G401 (cell line): ENCODE measurements at places on chromosomes 16 and 17. TPM values are rescaled to one million over a fixed set of nuclear protein-coding genes. Genes with fewer than 3 reads are reported as not detected.

DLX3 gene
- total RNA-seq = 6.3 and 11.2 TPM in 2 replicates

AXIN1 gene
- total RNA-seq = 45.5 and 46.3 TPM in 2 replicates

ZP2 gene
- not detected in 2 replicates for total RNA-seq

CDRT15L2 gene
- total RNA-seq = not detected in 2 replicates

ZNF764 gene
- total RNA-seq = 5.3 and 9.5 TPM in 2 replicates

TNFRSF13B gene
- not detected in 2 replicates for total RNA-seq

PRRT2 gene
- total RNA-seq = 4.7 and 6.2 TPM in 2 replicates

NPB gene
- total RNA-seq = 0.41 and 0.74 TPM in 2 replicates

ZNF286A gene
- total RNA-seq = 24.3 and 56.3 TPM in 2 replicates

GRCh38 chr17:38749223-38750043 lies 1.3 kb upstream of the PCGF2 start:
- peak; percentile 85 for DNase-seq

DNA sequence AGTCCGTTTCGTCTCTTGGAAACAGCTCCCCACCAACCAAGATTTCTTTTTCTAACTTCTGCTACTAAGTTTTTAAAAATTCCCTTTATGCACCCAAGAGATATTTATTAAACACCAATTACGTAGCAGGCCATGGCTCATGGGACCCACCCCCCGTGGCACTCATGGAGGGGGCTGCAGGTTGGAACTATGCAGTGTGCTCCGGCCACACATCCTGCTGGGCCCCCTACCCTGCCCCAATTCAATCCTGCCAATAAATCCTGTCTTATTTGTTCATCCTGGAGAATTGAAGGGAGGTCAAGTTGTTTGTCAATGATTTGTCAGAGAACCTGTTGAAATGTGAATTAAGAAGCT lies 48.2 kb downstream of the IL21R start:
- DNase-seq = no peak

GRCh38 chr16:6864671-6865070 lies 468.0 kb upstream of the RBFOX1 start:
- DNase-seq = no peak

DNA sequence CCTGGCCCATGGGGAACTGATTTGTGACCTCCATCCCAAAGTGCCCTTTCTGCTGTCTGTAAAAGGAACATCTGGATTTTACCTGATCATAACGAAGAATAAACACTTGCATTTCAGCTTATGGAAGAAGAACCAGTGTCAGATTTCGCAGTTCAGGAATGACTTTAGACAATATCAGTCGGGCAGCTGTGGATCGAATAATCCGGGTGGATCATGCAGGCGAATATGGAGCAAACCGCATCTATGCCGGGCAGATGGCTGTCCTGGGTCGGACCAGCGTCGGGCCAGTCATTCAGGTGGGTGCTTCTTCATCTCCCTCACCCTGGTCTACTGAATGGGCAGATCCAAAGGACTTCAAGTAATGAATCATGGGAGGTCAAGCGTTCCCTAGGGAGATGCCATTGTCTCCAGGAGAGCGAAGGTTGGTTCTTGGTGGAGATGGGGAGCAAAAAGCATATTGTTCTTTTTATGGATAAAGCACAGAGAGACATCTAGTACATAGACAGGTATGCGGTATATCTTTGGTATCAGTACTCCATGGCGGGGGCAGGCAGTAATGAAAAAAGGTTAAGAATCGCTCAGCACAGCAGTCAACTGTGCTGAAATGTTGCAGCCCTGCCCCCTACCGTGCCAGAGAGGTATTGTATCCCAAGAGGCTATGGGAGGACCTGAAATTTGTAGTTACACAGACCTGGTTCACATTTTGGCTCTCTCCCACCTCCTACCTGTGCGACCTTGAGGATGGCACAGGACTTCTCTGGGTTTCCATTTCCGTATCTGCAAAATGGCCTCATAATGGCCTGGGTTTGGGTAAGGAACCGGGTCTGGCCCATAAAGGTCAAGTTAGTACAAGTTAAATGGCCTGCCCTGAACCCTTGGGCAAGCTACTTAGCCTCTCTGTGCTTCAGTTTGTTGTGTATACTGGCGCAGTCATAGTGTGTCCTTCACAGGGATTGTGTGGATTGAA lies 4.7 kb downstream of the COQ7 start:
- DNase-seq = peak; percentile 65

- DNase-seq = peak; percentile 91
These were observed 1.2 kb upstream of the TLCD3B start for GRCh38 chr16:30032083-30032819.

- DNase-seq = no peak
These were observed 70.3 kb downstream of the CMC2 start for GRCh38 chr16:80936410-80936809.

DNA sequence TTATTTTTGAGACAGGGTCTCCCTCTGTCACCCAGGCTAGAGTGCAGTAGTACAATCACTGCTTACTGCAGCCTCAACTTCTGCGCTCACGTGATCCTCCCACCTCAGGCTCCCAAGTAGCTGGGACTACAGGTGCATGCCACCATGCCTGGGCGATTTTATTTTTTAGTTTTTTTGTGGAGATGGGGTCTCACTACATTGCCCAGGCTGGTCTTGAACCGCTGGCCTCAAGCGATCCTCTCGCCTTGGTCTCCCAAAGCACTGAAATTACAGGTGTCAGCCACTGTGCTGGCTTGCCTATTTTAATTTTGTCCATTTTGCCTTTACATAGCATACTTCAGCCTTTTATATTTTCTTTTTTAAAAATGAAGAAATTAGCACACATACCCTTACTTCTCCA lies 51.2 kb downstream of the TTC19 start:
- DNase-seq = no peak

- no peak for DNase-seq
These were observed 48.9 kb downstream of the SLFN5 start for GRCh38 chr17:35291802-35292201.

DNA sequence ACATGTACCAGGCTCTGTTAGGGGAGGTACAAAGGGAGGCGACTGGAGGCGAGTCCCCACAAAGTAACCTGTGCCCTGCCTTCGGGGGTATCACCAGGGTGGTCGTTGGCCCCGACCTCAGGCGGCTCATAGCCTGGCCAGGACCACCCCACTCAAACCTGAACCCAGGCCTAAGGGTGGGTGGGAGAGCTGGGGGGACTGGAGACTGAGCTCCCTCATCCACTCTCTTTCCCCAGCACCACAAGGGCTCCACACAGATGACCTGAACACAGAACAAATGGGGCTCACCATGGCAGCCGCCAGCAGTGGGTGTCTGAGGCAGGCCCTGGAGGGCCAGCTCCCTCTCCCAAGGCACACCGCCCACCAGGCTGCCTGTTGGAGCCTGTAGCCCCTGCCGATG lies 120.6 kb upstream of the TNRC6C start:
- DNase-seq = no peak

- DNase-seq = no peak
These were observed 8.5 kb upstream of the FBXL19 start for GRCh38 chr16:30914830-30915229.

DNA sequence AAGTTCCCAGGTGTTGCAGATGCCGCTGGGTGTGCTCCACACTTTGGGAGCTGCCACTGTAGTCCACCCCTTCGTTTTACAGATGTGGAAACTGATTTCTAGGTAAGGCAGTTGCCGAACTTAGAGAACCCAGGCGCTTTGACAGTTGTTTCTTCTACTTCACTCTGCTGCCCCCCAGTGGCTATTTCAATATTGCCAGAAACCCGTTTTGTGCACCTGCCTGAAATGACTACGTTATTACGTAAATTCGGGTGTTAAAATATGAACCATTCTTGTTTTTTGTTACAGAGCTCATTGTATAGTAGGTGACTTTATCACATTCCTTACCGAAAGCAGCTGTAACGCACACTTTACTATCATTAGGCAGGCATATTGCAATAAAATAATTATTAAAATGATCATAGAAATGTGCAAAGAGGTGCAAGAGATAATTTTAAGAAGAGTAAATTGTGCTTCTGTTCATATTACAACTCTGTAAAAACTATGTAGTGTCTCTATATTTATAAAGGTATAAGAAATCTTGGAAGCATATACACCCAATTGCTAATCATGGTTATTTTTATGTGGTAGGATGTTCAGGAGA lies 44.9 kb downstream of the OTOA start:
- DNase-seq = peak; percentile 81

DNA sequence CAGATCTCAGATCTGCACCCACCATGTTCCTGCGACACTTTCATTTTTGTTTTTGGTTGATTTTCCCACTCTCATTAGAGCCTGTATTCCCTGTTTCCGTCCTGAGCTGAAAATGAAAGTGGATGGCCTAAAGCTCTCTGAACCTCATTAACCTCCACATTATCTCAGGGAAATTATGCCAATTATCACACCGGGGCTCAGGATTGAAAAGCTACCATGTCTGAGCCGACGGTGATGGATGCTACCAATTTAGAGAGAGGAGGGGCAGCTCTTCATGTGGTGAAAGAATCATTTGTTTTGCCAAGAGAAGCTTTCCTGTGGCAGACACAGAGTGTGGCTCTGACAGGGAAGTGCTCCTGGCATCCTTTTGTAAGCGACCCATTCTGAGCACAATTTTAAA lies 410.4 kb upstream of the CDH11 start:
- DNase-seq = peak; percentile 2

DNA sequence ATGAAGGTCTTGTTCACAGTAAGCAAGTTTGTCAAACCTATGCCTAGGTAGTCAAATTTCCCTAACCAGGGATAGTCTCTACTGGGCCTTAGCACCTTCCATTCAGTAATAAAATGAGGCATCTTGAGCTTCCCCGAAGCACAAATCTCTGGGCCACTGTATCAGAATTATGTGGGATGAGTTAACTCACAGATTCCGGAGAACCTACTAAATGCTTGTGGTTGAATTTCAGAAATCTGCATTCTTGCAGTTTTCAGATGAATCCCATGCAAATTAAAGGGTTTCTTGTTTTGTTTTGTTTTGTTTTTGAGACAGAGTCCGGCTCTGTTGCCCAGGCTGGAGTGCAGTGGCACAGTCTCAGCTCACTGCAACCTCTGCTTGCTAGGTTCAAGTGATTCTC lies 478.8 kb upstream of the HSBP1 start:
- DNase-seq = no peak

GRCh38 chr16:21989133-21989532 lies 11.8 kb downstream of the PDZD9 start:
- no peak for DNase-seq

DNA sequence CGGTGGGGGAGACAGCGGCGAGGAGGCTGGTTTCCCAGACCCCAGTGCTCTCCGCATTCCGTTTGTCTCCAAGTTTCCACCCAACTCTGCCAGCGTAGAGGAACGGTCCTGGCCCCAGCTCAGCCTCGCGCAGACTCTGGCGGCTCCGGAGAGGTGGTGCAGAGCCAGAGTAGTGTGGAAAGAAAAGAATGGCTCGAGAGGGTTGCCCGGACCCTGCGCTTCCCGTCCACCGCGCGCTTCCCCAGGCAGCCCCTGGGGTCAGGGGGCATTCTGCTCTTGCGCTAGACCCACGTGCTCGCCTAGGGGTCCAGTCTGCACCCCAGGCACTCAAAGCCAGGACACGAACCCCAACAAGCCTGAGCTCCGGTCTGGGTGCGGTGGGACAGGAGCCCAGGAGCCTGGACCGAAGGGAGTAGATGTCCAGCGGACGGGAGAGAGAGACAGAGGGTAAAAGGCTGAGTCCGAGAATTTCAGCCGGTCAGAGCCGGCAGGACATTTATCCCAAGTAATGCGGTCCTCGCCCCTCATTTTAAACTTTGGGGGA lies 3.8 kb downstream of the PMP22 start:
- DNase-seq = peak; percentile 27

GRCh38 chr16:19210968-19211367 lies 42.9 kb downstream of the SYT17 start:
- DNase-seq = no peak

GRCh38 chr17:33976831-33977230 lies 278.3 kb upstream of the CCL2 start:
- no peak for DNase-seq

DNA sequence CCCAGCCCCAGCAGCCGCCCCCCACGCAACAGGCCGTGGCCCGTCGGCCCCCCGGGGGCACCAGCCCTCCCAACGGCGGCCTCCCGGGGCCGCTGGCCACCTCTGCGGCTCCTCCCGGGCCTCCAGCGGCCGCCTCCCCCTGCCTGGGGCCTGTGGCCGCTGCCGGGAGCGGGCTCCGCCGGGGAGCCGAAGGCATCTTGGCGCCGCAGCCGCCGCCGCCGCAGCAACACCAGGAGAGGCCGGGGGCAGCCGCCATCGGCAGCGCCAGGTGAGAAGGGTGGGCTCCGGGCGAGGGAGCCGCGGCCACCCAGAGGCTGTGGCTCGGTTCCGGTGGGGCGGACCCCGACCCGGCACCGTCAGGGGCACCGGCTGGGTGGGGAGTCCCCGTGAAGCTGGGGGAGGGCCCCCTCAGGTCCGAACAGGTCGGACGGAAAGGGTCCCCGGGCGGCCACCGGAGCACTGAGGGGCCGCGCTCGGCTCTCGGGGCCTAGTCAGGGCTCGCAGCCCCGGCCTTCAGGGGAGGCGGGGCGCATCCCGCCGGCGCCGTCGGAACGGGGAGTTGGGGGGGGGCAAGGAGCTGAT lies 583 bp downstream of the ATXN2L start:
- no peak for DNase-seq

DNA sequence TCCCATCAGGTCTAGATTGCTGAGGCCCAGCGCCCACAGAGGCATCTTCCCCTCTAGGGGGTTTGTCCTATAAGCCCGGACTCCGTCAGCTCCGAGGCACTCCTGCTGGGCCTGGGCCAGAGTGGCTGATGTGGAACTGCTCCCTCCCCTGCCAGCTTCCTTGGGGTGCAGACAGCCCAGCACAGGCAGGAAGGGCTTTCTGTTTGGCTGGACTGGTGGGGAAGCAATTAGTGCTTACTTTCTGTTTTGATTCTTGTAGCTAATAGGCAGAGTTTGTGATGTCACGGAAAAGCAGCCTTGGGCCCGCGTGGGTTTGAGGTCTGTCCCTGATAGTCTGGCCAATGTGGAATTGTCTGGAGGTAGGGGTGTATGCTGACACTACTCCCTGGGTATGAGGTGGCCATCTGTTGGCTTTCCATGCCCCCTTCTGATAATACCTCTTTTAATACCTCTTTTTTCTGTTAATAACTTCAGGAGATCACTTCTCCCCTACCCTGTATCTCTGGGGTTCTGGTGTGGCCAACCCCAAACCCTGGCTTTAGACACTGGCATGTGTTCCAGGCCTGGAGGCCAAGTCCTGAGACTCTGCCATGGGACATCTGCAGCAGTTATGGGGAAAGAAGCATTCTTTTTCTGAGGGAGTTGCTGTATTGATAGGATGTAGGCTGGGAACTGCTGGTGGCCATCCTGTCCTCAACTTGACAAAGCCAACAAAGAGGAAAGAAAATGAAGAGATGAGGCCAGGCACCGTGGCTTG lies 190.9 kb downstream of the RAB11FIP4 start:
- peak; percentile 5 for DNase-seq

- DNase-seq = peak; percentile 99
These were observed 306.3 kb downstream of the CNTNAP4 start for GRCh38 chr16:76583466-76583865.

GRCh38 chr17:45380046-45380765 lies 52.5 kb downstream of the ARHGAP27 start:
- no peak for DNase-seq
